Endothelial cell of umbilical vein (primary cell): ENCODE measurements at places on chromosomes 7 and 10.

- H3K4me1 ChIP-seq = peaks cover 54% of the 10 kb centered on the region
- H3K27ac ChIP-seq = peak overlapping the region; percentile 96
- H3K4me3 ChIP-seq = no peak overlapping the region
- H3K36me3 ChIP-seq = no peaks in the 10 kb centered on the region
Observed at GRCh38 chr10:30812018-30812851, 182.7 kb upstream of the LYZL2 start.

DNA sequence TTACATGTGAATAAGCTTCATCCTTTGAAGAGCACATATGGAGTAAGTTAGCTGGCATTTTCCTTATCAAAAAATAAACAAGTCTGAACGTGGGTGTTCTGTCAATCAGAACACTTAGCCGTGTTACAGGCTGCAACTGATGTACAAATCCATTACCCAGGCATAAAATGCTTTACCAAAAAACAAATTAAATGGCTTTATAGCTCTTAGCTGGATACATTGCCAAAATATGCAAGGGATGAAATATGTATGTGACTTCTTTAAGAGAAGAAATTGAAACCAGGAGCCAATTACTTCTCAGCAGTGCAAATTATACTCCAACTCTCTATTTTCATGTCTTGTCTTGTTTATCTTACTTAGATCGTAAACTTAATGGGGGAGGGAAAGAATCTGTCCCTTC lies 214.8 kb downstream of the DGKB start:
- no peaks in the 10 kb centered on the region for H3K36me3 ChIP-seq
- H3K27ac ChIP-seq = no peak overlapping the region
- peaks cover 8% of the 10 kb centered on the region for H3K4me1 ChIP-seq

- no peak overlapping the region for H3K4me3 ChIP-seq
- H3K27ac ChIP-seq = no peak overlapping the region
- H3K4me1 ChIP-seq = no peaks in the 10 kb centered on the region
- DNase-seq = no peak
- H3K36me3 ChIP-seq = no peaks in the 10 kb centered on the region
Observed at GRCh38 chr10:133489816-133490588, 36.3 kb downstream of the SCART1 start.

DNA sequence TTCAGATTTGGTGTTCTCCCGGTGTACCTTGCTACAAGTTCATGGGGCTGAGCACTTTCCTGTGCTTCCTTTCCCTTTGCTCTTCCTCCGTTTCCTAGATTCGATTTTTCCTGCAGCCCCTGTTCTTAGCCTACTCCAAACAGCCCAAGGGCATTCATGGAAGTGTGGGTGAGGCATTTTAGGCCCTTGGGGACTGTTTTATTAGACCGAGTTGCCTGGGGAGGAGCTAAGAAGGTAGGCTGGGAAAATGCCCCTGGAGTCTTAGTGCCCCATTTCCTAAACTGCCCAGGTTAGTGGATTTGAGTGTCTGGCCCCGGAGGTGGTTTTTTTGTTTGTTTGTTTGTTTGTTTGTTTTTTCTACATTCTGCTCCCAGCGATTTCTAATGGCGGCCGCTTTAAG lies 1.8 kb downstream of the LRMDA start:
- H3K4me3 ChIP-seq = no peak overlapping the region
- no peaks in the 10 kb centered on the region for H3K36me3 ChIP-seq
- DNase-seq = no peak
- H3K27me3 ChIP-seq = peaks cover 4% of the 10 kb centered on the region
- H3K4me1 ChIP-seq = peaks cover 23% of the 10 kb centered on the region
